Bronchial epithelial cell (primary cell): ENCODE measurements at places on chromosomes 3 and 15. TPM values are rescaled to one million over a fixed set of nuclear protein-coding genes. Genes with fewer than 3 reads are reported as not detected.

The PLA2G4B gene
- 8.2 and 42.6 TPM in 2 replicates for total RNA-seq

The TNFAIP8L3 gene
- 5.0 and 7.6 TPM in 2 replicates for total RNA-seq

The LRRIQ4 gene
- not detected in 2 replicates for total RNA-seq

The CSTA gene
- total RNA-seq, result 107 and 652 TPM in 2 replicates

The SNURF gene
- total RNA-seq, result 4.7 and 37.9 TPM in 2 replicates

The GREM1 gene
- 0.13 and 3.7 TPM in 2 replicates for total RNA-seq

The CFAP91 gene
- total RNA-seq, result not detected in 2 replicates

The GOLGA6L9 gene
- total RNA-seq, result 3.4 and 7.9 TPM in 2 replicates

The GOLGA6B gene
- total RNA-seq, result not detected in 2 replicates

The FSIP1 gene
- total RNA-seq, result 9.5 and 28.8 TPM in 2 replicates

The PAK6 gene
- 11.6 and 11.8 TPM in 2 replicates for total RNA-seq

The CHRFAM7A gene
- total RNA-seq, result under 0.01 and 0.51 TPM in 2 replicates

The C15orf62 gene
- total RNA-seq, result 1.8 and 2.7 TPM in 2 replicates

The EIF4A2 gene
- total RNA-seq, result 357 and 614 TPM in 2 replicates

The CPNE4 gene
- total RNA-seq, result under 0.01 TPM in 1 of 2 replicates, not detected in the other

The CCDC39 gene
- not detected in 2 replicates for total RNA-seq

The OXSR1 gene
- total RNA-seq, result 95.3 and 121 TPM in 2 replicates

The BLM gene
- total RNA-seq, result 0.26 TPM in 2 replicates

The ZNF621 gene
- total RNA-seq, result 12.9 and 14.5 TPM in 2 replicates

The STARD5 gene
- total RNA-seq, result 5.0 and 5.9 TPM in 2 replicates

The NR1I2 gene
- not detected in 2 replicates for total RNA-seq

The C3orf70 gene
- under 0.01 TPM in 1 of 2 replicates, not detected in the other for total RNA-seq

The LRRC34 gene
- under 0.01 and 0.38 TPM in 2 replicates for total RNA-seq

The CYP11A1 gene
- not detected in 2 replicates for total RNA-seq

The TMEM266 gene
- total RNA-seq, result under 0.01 TPM in 2 replicates

The CSPG5 gene
- total RNA-seq, result 0.26 and 0.90 TPM in 2 replicates

The ROPN1 gene
- not detected in 2 replicates for total RNA-seq

The DAZL gene
- not detected in 2 replicates for total RNA-seq

The MFAP1 gene
- 20.8 and 30.3 TPM in 2 replicates for total RNA-seq

The EIF4E3 gene
- 2.1 and 3.1 TPM in 2 replicates for total RNA-seq

The CCDC13 gene
- total RNA-seq, result 1.4 and 1.6 TPM in 2 replicates

The ZBTB47 gene
- 5.8 and 7.6 TPM in 2 replicates for total RNA-seq

The BCL2A1 gene
- total RNA-seq, result 0.26 and 0.38 TPM in 2 replicates

The PRRT3 gene
- total RNA-seq, result 0.26 and 0.38 TPM in 2 replicates

The AMOTL2 gene
- 54.2 and 89.9 TPM in 2 replicates for total RNA-seq
